ENCODE measurements at places on chromosomes 6 and 20. TPM values are rescaled to one million over a fixed set of nuclear protein-coding genes. Genes with fewer than 3 reads are reported as not detected.

Gene TMEM244
- total RNA-seq = not detected

Gene TRDN
- not detected for total RNA-seq

Gene SEC23B
- total RNA-seq = 43.9 TPM

Gene GHRH
- not detected for total RNA-seq

Gene PRSS16
- total RNA-seq = 13.5 TPM

Gene ANKRD60
- not detected for total RNA-seq

Gene LRRC1
- 62.5 TPM for total RNA-seq

Measured in lower leg skin (tissue), 4 donors.